ENCODE measurements at places on chromosomes 2 and 18. TPM values are rescaled to one million over a fixed set of nuclear protein-coding genes. Genes with fewer than 3 reads are reported as not detected.
A peak's percentile ranks its signal among the peaks of the same experiment; 100 is the strongest.

GRCh38 chr2:176056406-176056805 lies 27.4 kb downstream of the EVX2 start:
- no peaks in the 10 kb centered on the region for H3K4me1 ChIP-seq
- no peak for DNase-seq
- no peak overlapping the region for H3K4me3 ChIP-seq
- no peaks in the 10 kb centered on the region for H3K36me3 ChIP-seq
- peaks cover 70% of the 10 kb centered on the region for H3K27me3 ChIP-seq
- H3K27ac ChIP-seq, result no peak overlapping the region

DNA sequence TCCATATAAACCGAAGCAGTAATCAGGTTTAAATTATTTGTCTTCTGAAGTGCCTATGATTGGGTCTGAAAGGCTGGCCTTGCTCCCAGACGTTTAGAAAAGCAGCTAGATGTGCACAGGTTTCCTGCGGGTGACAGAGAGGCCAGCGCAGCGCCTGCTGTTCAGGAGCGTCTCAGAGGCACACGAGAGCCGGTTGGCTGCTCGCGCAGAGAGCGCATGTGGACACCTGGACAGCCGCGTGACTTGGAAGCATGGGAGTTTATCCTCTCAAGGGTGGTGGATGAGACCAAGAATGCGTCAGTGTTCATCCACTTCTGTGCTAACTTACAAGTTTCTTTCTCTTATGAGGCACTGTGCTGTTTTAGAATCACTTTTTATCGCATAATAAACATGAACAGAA lies 303.7 kb downstream of the PTGR3 start:
- no peak for DNase-seq
- H3K4me1 ChIP-seq, result no peaks in the 10 kb centered on the region
- H3K36me3 ChIP-seq, result no peaks in the 10 kb centered on the region
- no peak overlapping the region for H3K4me3 ChIP-seq

- peaks cover 5% of the 10 kb centered on the region for H3K4me1 ChIP-seq
- H3K27ac ChIP-seq, result no peak overlapping the region
- no peak for DNase-seq
- no peak overlapping the region for H3K4me3 ChIP-seq
- peaks cover 47% of the 10 kb centered on the region for H3K27me3 ChIP-seq
Observed at GRCh38 chr2:56182420-56182819, 1.4 kb upstream of the CCDC85A start.

DNA sequence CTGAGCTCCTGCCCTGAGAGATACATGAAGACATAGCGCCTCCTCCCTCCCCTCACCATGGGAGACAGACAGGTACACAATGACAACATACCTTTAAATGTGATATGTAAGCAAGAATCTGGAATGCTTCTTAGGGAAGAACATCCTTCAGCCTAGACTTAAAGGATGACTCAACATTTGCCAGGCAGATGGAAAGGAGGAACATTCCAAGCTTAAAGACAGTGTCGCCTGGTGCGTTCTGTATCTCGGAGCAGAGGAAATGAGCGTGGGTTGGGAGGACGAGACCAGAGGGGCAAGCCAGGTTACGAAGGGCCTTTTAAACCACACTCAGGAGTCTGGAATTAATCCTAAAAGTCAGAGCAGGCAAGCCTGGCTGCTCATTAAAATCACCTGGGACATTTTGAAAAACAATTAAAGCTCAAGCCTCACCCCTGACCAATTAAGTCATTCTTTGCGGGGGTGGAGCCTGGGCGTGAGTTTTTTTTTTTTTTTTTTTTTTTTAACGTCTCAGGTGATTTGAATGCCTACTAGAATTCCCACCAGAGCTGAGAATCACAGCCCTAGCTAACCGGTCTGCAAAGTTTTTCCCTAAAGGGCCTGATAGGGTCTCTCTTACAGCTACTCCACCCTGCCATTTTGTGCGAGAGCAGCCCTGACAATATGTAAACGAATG lies 131.2 kb upstream of the SEC11C start:
- no peaks in the 10 kb centered on the region for H3K27me3 ChIP-seq
- H3K27ac ChIP-seq, result no peak overlapping the region
- no peak for DNase-seq
- no peaks in the 10 kb centered on the region for H3K4me1 ChIP-seq
- H3K4me3 ChIP-seq, result no peak overlapping the region

DNA sequence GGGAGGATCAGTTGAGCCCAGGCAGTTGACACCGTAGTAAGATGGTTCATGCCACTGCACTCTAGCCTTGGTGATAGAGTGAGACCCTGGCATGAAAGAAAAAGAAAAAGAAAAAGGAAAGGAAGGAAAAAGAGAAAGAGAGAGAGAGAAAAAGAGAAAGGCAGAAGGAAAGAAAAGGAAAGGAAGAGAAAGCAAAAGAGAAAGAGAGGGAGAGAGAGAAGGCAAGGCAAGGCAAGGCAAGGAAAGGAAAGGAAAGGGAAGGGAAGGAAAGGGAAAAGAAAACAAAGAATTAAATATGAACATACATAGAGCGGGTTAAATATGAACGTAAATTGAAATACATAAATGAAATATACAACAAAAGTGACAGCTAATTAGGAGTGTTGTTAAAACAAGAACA lies 167.5 kb upstream of the SETBP1 start:
- H3K36me3 ChIP-seq, result no peaks in the 10 kb centered on the region
- DNase-seq, result no peak

DNA sequence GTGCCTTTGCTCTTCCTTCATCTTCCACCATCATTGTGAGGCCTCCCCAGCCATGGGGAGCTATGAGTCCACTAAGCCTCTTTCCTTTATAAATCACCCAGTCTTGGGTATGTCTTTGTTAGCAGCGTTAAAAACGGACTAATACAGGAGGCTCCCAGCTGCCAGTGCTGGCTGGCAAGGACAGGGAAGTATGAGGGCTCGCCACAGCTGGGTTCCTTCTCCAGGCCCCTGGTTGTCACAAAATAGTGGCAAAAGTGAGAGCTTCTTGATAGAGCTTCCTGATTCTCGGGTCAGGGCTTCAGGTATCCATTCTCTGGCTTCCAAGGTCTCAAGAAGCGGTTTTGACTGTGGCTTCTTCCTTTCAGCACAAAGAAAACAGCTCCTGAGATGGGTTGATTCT lies 85.0 kb downstream of the ZNF516 start:
- peaks cover 3% of the 10 kb centered on the region for H3K36me3 ChIP-seq
- no peak overlapping the region for H3K27ac ChIP-seq
- peaks cover 34% of the 10 kb centered on the region for H3K4me1 ChIP-seq
- no peak for DNase-seq
- no peaks in the 10 kb centered on the region for H3K27me3 ChIP-seq
- H3K4me3 ChIP-seq, result no peak overlapping the region

DNA sequence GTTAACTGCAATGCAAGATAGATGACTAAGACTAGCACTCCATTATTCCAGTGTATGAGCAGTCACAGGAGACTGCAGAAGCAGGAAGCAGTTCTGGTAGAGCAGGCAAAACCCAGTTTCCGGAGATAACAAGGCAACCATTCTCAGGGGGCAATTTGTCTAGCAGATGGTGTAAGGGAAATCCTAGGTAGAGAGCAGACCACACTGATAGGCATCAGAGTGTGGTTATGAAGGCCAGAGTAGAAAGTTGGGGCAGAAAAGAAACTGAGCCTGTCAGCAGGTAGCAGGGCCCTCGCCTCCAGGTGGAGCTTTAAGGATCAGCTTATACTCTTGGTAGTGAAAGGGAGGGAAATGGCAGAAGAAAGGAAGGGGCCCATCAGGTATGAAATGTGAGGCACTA lies 164.4 kb downstream of the PDE11A start:
- H3K27ac ChIP-seq, result no peak overlapping the region
- H3K36me3 ChIP-seq, result no peaks in the 10 kb centered on the region
- H3K4me1 ChIP-seq, result no peaks in the 10 kb centered on the region
- no peak for DNase-seq
- peaks cover 6% of the 10 kb centered on the region for H3K27me3 ChIP-seq
- no peak overlapping the region for H3K4me3 ChIP-seq

- peaks cover 5% of the 10 kb centered on the region for H3K36me3 ChIP-seq
- H3K27me3 ChIP-seq, result no peaks in the 10 kb centered on the region
- no peak for DNase-seq
- no peak overlapping the region for H3K27ac ChIP-seq
- no peak overlapping the region for H3K4me3 ChIP-seq
Observed at GRCh38 chr2:170063456-170064235, 114.3 kb upstream of the MYO3B start.

DNA sequence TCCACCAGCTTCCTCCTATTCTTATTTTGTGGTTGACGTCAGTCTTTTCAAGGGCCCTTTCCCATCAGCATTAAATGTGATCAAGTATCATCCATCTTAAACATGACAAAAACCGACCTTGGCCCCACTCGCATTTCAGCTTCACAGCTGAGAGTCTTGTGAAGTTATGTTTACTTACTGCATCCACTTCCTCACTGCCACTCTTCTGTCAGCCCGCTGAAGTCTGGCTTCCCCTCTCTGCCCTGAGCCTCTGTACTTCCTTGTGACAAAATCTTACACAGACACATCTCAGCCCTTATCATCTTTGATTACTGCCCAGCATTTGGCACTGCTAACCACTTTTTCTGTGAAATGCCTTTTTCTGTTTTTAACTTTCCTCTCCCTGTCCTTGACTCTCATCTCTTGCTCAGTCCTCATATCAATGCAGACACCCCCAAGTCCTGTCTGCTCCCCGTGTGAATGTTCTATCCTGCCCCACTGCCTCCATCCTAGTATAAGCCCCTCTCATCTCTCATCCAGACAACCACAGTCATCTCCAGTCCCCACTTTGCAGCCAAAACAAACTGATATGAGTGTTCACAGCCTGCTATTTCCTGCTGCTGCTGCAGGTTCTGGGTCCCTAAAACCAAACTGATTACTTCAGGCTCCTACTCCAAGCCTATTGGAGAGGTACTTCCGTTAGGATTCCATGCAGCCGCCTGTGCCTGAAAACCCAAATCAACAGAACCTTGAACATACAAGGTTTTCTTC lies 31.4 kb downstream of the FOSL2 start:
- peaks cover 74% of the 10 kb centered on the region for H3K4me1 ChIP-seq
- DNase-seq, result peak; percentile 55
- peak overlapping the region; percentile 94 for H3K27ac ChIP-seq
- peak overlapping the region; percentile 78 for H3K4me3 ChIP-seq
- H3K27me3 ChIP-seq, result no peaks in the 10 kb centered on the region

DNA sequence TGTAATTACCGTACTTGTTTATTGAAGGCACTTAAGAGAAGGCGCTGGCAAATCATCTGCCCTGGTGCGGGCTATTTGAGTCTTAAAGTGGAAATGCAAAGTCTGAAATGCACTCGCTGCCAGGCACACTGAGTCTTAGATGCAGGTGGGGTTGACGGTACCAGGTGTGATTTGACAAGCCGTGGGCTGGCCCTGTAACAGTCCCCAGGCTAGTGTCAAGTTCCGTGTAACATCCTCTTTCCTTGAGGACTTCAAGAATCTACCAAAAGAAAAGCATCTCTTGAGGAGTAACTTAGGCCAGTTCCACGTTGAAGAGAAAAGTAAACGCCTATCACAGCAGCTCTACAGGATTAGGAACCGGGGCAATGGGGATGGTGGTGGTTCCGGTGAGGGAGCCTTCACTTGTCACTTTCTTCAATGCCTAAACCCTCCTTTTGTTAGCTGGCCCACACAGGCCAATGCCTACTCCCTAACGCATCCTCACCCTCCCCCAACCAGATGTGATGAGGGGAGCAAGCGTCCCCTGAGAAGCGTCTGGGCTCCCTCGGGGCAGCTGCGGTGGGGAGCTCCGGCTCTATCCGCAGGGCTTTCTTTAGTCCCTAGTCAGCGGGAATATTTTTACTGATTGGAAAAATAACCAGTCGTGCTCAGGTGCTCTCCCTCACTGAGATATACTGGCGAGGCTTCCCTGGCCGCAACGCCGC lies 1.5 kb upstream of the UGP2 start:
- peak overlapping the region; percentile 100 for H3K4me3 ChIP-seq
- DNase-seq, result no peak
- no peaks in the 10 kb centered on the region for H3K36me3 ChIP-seq
- peak overlapping the region; percentile 90 for H3K27ac ChIP-seq

Gene ZEB2
- 22.5 TPM for total RNA-seq

Gene RAB6C
- not detected for total RNA-seq

Measured in activated T-cell treated with anti-CD3 and anti-CD28 coated beads, Interleukin-2, amount 50 U/mL, for 72 hours (primary cell).